Naive thymus-derived CD8-positive, alpha-beta T cell (primary cell): ENCODE measurements at places on chromosomes 6 and 20. TPM values are rescaled to one million over a fixed set of nuclear protein-coding genes. Genes with fewer than 3 reads are reported as not detected.

GRCh38 chr6:157346373-157346772 is 23.1 kb upstream of the TMEM242 start:
- DNase-seq = no peak

GRCh38 chr20:23374441-23374840 is 12.5 kb downstream of the GZF1 start:
- no peak for DNase-seq

DNA sequence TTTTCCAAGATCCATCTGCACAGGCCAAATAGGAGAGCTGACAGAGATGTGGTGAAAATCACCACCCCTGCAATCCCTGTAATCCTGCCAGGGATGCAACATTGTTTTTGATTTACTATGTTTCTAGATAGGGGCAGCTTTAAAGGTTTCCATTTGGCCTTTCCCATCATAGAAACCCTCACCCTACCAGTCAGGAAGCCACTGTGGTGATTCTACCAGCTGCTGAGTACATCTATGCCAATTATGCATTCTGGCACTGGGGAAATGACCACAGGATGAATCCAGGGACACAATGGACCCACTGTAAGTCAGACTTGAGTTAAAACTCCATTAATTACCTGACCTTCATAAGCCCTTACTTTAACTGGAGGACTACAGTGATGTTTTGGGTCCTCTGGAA is 130.4 kb downstream of the TNFRSF21 start:
- DNase-seq = no peak

DNA sequence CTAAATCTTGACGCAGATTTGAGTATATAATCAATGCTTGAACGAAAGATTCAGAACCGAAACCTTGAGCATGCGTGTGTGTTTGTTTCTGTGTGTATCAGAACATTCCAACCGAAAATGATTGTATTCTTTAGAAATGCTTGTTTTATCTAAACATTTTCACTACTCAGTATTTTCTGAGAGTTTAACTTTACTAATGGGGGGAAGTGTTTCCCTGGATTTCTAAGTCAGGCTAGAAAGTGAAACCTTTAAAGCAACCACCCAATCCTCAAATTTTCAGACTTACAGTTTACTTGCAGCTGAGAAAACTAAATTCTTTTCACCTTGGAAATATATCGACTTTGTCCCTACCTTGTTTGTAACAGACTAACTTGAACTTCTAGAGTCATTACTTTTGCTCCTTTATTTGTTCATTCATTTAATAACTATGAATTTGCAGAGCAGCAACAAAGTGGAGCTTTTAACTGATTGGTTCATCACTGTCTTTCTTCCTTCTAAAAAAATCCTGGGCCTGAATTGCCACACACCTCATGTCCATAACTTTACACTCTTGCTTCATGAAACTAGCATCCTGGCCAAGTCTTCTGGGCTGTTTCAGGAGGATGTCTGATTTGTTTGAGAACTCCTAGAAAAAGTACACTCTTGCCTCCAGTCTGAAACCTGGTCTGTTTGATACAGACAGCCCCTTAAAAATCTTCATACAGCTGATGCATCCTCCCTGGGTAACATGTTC is 77.8 kb upstream of the XRN2 start:
- DNase-seq = no peak

DNA sequence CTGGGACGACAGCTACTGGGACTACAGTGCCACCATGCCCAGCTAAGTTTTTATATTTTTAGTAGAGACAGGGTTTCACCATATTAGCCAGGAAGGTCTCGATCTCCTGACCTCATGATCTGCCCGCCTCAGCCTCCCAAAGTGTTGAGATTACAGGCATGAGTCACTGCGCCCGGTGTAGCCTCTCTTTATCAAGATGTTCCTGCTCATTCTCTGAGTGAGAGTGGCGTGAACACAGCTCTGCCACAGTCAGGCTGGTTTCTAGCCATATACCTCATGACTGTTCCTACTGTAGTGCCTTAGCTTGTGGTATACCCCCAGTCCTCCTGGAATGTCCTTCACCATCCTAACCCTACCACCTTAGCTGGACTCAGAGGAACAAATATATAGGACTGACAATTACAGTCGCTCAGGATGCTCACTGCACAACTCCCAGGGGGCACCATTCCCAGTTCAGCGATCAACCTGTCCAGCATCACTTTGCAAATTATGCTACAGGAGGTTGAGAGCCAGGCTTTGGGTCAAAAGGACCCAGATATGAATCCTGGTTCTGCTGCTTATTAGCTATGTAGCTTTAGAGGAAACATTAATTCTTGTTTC is 86.3 kb downstream of the CHMP4B start:
- DNase-seq = no peak

- DNase-seq = no peak
Measured at GRCh38 chr6:37522836-37523235, 23.1 kb upstream of the CCDC167 start.

DNA sequence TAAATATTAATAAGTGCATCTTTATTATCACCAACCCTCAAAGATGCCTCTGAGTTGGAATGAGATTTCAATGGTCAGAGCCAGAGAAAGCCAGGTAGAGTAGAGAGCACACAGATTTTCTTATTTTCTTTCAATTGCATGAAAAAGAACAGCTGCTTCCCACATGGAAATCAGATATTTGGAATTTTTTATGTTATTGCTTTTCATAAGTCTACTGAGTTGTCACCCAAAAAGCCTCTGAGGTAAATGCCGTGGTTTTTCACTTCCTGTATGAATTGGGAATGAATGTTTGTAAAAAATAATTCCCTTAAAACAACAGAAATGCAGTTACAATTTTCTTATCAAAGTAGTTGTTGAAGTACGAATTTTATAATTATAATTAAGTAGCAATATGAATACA is 563.1 kb downstream of the RFPL4B start:
- DNase-seq = no peak

- DNase-seq = no peak
Measured at GRCh38 chr6:14542670-14543366, 425.2 kb downstream of the CD83 start.

DNA sequence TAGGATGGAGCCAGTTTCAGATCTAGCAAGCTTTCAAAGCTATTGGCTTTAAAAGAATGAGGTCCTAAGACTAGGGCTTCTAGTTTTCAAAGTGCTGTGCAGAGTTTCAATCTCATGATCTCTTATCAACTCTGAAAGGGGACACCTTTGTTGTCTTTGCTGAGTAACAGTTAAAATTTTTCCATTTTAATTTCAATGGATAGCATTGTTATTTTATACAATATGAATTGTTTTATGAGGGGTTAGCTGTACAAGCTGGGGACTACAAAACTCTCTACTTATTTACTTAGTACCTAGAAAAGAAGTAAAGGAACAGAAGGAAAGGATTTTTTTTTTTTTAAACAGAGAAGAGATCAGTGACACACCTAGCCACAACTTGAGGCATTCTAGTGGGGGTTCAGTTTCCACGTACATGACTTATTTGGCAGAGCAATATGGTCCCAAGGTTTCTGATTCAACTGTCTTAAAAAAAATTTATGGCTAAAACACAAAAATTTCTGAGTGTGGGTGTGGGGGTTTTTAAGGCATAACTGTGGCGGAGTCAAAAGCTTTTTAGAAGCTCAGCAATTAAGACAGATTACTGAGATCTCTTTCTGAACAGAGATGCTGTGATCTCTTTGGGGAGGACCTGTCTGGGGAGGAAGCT is 46.1 kb upstream of the JAG1 start:
- DNase-seq = no peak

DNA sequence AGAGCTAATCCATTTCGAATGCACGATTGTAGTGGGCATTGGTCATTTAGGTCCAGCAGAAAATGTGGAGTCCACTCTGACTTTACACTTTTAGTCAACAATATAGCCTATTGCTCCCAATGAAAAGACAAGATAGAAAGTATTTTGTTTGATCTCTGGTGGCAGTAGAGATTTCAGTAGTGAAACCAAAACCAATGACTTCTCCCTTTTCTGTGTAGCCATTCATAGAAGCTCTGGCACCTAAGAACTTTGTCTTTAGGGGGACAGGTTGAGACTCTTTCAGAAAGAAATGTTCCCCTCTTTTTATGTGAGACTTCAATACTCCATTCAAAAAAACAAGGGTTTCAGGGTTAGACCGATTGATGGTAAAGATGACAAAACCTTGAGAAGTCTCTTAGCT is 510.8 kb upstream of the POU3F2 start:
- no peak for DNase-seq

GRCh38 chr20:34531608-34532265 is 15.5 kb downstream of the DYNLRB1 start:
- DNase-seq = no peak

GRCh38 chr20:33647603-33648395 is 14.3 kb upstream of the C20orf144 start:
- DNase-seq = no peak

DNA sequence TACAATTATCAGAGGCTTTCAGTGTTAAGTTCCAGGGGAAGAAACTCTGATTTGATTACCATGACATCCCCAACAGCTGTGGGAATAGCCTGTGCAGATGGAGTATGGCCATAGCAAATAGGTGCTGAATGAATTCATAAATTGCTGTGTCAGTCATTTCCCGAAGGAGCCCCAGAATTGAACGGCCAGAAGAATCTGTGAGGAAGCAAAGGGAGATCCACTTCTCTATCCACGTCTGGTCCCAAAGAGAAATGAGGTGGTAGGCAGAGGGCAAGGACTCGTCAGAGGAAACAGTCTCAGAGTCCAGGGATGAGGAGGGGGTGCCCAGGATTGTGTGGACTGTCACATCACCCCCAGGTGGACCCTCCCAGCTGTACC is 3.1 kb upstream of the TAF8 start:
- no peak for DNase-seq

DNA sequence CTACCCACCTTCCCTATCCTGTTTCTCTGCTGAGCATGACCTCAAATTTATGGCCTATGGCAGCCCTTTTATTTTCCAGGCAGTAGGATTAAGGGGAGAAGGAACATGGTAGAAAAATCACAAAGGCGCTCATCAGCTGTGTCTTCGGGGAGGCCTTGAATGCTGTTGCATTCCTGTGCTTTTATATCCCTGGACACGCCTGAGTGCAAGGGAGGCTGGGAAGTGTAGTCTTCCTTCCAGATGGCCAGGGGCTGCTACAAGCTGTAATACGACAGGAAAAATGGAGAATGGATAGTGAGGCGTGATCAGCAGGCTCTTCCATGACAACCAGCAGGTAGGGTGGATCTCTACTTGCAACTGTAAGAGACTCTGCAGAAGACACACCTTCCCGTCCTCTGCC is 210.9 kb upstream of the GGTLC1 start:
- no peak for DNase-seq

DNA sequence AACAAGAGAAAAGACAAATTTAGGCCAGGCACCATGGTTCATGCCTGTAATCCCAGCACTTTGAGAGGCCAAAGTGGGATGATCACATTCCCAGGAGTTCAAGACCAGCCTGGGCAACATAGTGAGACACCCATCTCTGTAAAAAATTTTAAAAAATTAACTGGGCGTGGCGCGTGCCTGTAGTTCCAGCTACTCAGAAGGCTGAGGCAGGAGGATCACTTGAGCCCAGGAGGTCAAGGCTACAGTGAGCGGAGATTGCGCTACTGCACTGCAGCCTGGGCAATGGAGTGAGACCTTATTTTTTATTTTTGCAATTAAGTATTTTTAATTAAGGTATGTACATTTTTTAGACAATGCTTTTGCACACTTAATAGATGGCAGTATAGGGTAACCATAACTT is 3.3 kb downstream of the MTHFD1L start:
- no peak for DNase-seq

DNA sequence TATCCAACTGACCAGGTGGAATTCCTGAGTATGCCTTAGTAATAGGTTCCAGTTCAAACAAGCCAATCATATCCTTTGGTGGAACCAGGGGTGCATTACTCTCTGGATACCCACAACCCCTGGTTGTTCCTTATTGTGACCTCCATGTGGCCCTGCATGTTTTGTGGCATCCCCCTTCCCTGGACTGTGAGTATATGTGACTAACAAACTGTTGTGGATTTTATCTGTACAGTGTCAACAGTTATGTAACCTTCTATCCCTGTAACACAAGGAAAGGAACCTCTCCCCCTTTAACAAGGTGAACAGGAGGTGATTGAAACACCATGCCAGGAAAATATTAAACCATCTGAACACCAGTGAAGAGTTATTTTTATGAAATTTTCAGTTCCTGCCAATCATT is 46.2 kb downstream of the MLIP start:
- DNase-seq = no peak

GRCh38 chr6:85684133-85684808 is 41.6 kb upstream of the SYNCRIP start:
- no peak for DNase-seq

GRCh38 chr6:37653229-37653628 is 44.5 kb downstream of the MDGA1 start:
- no peak for DNase-seq

- no peak for DNase-seq
Measured at GRCh38 chr6:42195415-42195814, 659 bp upstream of the GUCA1B start.

DNA sequence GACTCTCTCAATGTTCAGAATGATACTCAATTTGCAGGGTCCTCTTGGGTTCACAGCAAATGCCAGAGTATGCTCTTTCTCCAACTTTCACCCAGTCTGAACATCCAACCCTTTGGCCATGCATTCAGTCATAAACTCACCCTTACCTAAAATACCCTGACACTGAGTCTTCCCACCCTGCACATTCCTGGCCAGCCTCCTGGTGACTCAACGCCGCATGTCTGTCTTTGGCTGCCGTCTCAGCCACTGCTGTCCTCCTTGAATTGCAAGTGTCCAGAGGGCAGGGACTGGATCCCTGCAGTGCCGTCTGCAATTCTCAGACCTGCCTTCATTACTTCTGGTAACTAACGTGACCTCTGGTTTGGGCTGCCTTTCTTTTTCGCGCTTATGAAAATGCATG is 593.4 kb downstream of the QKI start:
- DNase-seq = no peak

DNA sequence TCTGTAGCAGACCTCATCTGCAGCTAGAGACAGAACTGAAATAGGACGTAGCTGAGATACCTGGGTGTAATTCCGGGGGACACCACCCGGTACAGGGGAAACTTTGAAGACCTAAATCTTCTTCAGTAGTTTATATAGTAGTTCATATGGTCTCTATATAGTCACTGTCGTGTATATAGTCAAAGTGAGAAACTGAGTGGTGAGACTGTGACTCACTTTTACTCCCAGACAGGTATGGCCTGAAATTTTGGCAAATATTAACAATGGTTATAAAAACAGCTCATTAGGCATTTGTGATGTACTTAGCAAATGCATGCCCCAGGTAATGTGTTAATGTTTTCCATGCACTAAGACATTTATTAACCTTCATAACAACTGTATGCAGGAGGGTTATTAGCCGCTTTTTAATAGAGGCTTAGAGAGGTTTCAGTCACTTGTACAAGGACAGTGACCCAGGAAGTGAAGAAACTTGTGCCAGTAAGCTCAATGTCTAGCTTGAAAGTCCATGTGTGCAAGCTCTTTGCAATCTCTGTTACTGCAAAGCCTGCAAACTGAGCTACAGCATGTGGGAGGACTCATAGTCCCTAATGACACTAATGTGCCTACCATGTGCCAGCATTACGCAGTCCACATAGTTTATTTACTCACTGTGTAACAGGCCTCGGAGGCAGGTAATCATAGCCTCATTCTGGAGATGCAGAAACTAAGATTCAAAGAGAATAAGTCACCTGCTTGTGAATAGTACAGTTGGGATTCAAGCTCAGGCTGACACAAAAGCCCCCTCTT is 165.4 kb upstream of the CHD6 start:
- DNase-seq = no peak

PPP2R5D gene
- total RNA-seq = 27.0 TPM

ECT2L gene
- total RNA-seq = not detected

RFX6 gene
- total RNA-seq = not detected

ARMH2 gene
- 4.5 TPM for total RNA-seq

SIRPG gene
- total RNA-seq = 52.2 TPM

ME1 gene
- total RNA-seq = not detected
